Stimulated activated naive B cell treated with anti-CD40 and anti-IgM and Interleukin-4, amounts not matched to agents 10 μg/mL and 1 μg/mL and 100 μg/mL, for 72 hours (primary cell): ENCODE measurements at places on chromosomes 13 and 19.

DNA sequence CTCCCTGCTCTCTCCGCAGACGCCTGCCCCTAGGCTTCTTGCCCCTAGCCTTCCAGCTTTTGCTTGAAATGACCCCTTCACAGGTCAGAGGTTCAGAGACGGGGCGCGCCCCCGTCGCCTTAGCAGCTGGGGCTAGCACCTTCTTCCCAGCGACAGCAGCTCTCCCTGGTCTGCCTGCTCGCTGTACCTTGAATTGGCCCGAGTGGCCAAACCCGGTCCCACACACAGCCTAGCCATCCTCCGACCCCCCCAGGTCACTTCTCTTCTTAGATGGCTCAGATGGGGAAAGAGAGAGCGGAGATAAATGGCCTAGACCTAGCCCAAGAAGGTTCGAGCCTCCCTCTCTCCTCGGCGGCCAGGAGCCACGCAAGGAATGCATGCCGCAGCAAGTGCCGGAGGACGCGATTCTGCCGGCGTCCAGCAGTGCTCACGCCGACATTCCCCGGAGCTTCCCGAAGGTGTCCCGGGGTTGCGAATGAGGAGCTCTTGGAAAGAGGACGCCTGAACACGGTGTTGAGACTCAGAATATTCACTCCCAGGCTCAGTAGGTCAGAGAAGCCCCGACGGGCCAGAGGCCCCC lies 1.3 kb downstream of the CDX2 start:
- peaks cover 68% of the 10 kb centered on the region for H3K27me3 ChIP-seq
- peak overlapping the region; percentile 77 for H3K4me3 ChIP-seq
- H3K27ac ChIP-seq: peak overlapping the region; percentile 88
- peaks cover 52% of the 10 kb centered on the region for H3K4me1 ChIP-seq
- DNase-seq: no peak

DNA sequence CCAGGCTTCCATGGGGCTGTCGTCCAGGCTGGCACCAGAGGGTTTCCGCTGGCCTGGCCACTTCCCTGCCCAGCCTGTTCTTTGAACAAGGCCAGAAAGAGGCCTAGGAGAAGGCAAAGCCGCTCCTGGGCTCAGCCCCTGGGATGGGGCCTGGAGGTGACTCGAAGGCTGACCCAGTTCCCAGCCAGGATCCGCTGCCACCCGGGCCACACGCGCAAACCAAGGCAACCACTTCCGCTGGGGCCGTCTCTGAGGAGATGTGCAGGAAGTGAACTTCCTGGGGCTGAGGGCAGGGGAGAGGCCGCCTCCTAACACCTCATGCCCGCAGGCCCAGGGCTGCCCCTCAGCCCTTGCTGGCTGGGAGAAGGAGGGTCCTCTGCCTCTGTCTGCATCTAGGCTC lies 15.2 kb downstream of the PLEKHF1 start:
- H3K36me3 ChIP-seq: peaks cover 8% of the 10 kb centered on the region
- no peaks in the 10 kb centered on the region for H3K27me3 ChIP-seq
- peak overlapping the region; percentile 88 for H3K27ac ChIP-seq
- peaks cover 17% of the 10 kb centered on the region for H3K4me1 ChIP-seq
- peak overlapping the region; percentile 13 for H3K4me3 ChIP-seq

DNA sequence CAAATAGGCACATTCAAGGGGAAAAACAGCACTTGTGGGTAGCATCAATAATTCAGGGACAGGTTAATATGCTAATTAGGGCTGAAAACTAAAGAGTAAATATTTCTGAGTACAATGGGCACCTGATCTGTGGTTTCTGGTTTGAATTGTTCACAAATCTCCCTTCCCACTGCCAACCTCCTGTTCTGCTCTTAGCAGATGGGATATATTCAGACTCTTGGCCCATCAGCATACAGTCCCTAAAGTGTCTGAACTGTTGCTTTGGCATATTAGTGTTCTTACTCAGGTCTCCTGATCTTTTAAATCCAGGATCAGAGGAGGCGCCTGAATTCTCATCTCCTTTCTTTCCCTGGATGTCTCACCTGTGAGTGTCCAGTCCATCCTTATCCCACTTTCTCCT lies 8.2 kb upstream of the LRCH1 start:
- no peaks in the 10 kb centered on the region for H3K36me3 ChIP-seq
- H3K4me3 ChIP-seq: no peak overlapping the region
- no peaks in the 10 kb centered on the region for H3K27me3 ChIP-seq
- H3K27ac ChIP-seq: no peak overlapping the region

DNA sequence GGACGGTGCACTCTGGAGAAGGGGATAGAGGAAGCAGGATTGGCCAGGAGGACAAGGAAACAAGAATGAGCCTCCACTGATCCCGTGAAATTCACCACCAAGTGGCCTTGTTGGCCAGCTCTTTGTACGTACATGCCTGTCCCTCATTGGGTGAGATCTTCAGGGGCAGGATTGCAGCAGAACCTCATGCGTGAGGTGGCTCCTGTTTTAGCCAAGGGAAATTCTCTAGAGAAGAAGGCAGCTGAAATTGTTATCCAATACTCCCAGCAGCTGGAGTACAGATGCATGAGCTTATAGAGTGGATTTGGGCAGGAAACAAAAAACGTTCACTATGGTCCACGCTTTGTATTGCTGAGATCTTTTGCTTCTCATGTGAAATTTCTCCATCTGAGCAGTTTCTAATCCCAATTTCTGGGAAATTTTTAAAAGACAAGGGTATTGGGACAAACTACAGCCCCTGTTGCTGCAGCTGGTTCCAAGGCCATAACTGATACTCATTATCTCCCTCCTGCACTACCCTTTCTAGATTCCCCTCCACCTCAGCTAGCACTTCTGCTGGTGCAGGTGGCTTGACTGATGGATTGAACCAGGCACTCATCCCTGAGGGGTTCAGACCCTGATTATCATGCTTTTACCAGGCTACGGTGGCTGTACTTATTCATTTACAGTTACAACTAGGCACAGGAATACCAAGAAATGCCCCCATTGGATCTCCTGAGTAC lies 3.9 kb upstream of the RNF6 start:
- H3K4me3 ChIP-seq: no peak overlapping the region
- DNase-seq: no peak
- no peak overlapping the region for H3K27ac ChIP-seq
- H3K27me3 ChIP-seq: peaks cover 13% of the 10 kb centered on the region

GRCh38 chr19:48351341-48351752 lies 12.4 kb downstream of the TMEM143 start:
- no peaks in the 10 kb centered on the region for H3K27me3 ChIP-seq
- peaks cover 6% of the 10 kb centered on the region for H3K36me3 ChIP-seq
- no peak overlapping the region for H3K27ac ChIP-seq
- peaks cover 6% of the 10 kb centered on the region for H3K4me1 ChIP-seq

DNA sequence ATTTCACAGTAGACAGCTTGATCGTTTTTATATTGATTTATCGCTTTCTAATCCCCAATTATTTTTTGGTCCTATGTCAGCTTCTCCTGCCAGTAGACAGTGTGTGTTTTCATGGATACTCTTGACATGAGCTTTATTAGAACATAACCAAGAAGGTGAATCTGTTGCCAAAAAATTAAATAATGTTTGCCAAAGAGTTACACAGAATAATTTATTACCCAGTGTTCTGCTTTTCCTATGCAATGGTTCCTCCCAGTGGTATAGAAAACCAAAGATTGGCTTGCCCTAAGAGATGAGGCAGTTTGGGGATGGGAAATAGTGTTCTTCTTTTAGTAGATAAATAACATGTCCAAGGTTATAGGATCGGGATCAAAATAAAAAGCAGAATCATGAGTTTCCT lies 8.5 kb upstream of the FRY start:
- no peak overlapping the region for H3K27ac ChIP-seq
- no peaks in the 10 kb centered on the region for H3K27me3 ChIP-seq
- H3K36me3 ChIP-seq: no peaks in the 10 kb centered on the region
- H3K4me3 ChIP-seq: no peak overlapping the region
- no peaks in the 10 kb centered on the region for H3K4me1 ChIP-seq
- no peak for DNase-seq

GRCh38 chr13:86877441-86877840 lies 793.7 kb upstream of the SLITRK5 start:
- no peak overlapping the region for H3K27ac ChIP-seq
- H3K4me3 ChIP-seq: no peak overlapping the region
- H3K36me3 ChIP-seq: no peaks in the 10 kb centered on the region
- H3K4me1 ChIP-seq: no peaks in the 10 kb centered on the region
- no peak for DNase-seq

GRCh38 chr19:30682146-30682998 lies 310.2 kb downstream of the ZNF536 start:
- no peak overlapping the region for H3K27ac ChIP-seq
- H3K4me3 ChIP-seq: no peak overlapping the region
- peaks cover 40% of the 10 kb centered on the region for H3K27me3 ChIP-seq
- no peak for DNase-seq

GRCh38 chr19:46546194-46546896 lies 50.7 kb upstream of the PNMA8B start:
- H3K36me3 ChIP-seq: peaks cover 2% of the 10 kb centered on the region
- peak; percentile 39 for DNase-seq
- peaks cover 6% of the 10 kb centered on the region for H3K27me3 ChIP-seq
- H3K4me1 ChIP-seq: peaks cover 3% of the 10 kb centered on the region

DNA sequence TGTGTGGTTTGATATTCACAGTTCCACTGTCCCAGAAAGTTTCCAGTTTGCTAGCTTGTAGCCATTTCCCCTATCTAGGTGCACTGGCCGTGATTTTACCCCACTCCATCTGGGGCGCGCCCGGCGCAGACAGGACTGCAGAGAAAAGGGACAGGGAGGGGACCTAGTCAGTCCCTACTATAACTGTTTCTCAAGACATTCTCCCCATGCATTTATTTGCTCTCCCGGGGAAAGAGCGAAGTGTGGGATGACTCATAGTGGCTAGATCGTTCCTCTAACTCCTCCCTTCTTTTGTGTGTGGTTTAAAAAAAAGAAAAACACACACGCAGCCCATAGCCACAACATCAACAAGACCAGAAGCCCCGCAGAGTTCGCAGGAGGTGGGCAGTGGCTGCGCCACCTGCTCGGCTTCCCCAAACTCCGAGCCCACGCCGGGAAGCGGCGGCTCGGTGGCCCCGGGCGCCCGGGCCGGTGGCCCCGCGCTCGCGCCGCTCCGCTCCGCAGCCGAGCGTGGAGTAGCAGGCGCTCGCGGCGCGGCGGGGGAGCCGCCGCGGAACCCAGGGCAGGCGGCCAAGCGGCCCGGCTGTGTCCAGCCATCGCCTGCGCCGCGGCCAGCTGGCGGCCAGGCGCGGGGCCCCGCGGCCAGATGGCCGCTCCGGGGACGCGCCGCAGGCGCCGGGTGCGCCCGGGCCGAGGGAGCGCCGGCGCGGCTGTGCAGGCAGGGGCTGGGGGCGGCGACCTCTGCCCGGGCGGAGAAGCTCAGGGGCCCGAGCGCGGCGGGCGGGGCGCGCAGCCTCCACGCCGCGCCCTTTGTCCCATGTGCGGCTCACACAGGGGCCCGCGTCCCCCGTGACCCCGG lies 653 bp downstream of the TMTC4 start:
- peaks cover 17% of the 10 kb centered on the region for H3K4me1 ChIP-seq
- H3K27me3 ChIP-seq: peaks cover 13% of the 10 kb centered on the region
- peak; percentile 27 for DNase-seq

DNA sequence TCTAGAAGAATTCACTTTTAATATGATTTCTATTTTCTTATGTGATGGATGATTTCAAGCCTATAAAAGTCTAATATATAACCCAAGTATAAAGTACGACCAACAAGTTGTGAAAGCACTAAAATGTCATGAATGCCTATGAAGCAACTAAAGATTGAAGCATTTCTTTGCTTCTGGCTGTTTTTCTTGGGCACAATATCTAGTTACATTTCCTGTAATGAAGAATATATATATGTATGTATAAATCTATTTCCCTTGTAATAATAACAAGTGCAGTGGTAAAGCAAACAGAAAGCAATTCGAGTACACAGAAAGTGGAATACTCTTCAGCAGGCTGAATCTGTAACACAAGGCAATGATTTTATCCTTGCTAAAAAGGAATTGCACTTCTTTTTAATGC lies 5.4 kb downstream of the PCDH20 start:
- DNase-seq: no peak
- H3K4me1 ChIP-seq: peaks cover 2% of the 10 kb centered on the region
- peaks cover 21% of the 10 kb centered on the region for H3K27me3 ChIP-seq
- no peak overlapping the region for H3K27ac ChIP-seq
- no peak overlapping the region for H3K4me3 ChIP-seq

DNA sequence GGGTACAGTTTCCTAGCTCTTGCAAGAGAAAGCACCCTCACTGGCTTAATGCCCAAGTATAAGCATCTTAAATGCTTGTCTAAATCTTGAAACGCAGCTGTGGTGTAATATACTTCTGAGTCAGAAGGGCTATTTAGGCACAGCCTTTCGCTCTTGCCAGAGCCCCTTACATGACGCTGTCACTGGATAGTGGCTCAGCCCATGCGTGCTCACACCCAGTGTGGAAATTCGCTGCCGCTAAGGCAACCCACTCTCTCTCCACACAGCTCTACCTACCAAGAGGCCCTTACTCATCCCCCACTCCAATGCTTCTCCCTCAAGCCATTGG lies 24.0 kb downstream of the UQCRFS1 start:
- no peak for DNase-seq
- no peak overlapping the region for H3K4me3 ChIP-seq
- H3K4me1 ChIP-seq: no peaks in the 10 kb centered on the region
- H3K27ac ChIP-seq: no peak overlapping the region
- H3K36me3 ChIP-seq: no peaks in the 10 kb centered on the region

DNA sequence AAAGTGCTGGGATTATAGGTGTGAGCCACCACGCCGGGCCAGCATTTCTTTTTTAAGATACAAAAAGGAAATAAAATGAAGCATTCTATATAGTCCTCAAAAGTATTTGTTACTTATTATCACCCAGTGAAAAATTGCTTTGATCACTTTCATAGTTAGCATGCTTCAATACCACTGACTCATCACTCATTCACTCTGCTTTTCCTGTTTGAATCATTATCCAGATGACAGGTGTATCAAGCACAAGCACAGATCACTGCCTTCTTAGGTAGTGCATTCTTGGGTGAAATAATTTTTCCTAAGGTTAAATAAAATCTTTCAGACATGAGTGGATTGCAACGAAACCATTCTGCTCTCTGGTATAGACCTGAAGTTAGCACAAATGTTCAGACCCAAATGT lies 35.8 kb upstream of the SPART start:
- no peaks in the 10 kb centered on the region for H3K4me1 ChIP-seq
- DNase-seq: no peak
- peaks cover 5% of the 10 kb centered on the region for H3K27me3 ChIP-seq
- H3K27ac ChIP-seq: no peak overlapping the region

- H3K4me1 ChIP-seq: peaks cover 28% of the 10 kb centered on the region
- no peak overlapping the region for H3K4me3 ChIP-seq
These were observed 7.3 kb downstream of the NOSIP start for GRCh38 chr19:49573009-49573408.

DNA sequence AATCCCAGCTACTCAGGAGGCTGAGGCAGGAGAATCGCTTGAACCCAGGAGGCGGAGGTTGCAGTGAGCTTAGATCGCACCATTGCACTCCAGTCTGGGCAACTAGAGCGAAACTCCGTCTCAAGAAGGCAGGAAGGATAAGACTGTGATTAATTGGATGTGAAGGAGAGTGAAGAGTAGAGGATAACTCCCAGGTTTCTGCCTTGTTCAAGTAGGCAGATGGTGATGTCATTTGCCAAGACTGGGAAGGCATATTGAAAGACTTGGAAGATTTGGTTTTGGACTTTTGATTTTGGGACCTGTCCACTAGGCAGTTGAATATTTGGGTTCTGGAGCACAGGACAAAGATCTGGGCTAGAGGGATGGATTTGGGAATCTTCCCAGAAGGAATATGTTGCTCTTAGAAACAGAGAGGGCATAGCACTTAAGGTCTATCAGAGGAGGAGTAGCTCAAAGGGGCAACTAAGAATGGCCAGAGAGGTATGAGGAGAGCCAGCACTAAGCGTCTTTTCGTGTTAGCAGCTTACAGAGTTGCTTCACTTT lies 20.0 kb downstream of the GARRE1 start:
- no peak overlapping the region for H3K4me3 ChIP-seq
- no peaks in the 10 kb centered on the region for H3K27me3 ChIP-seq
- H3K27ac ChIP-seq: peak overlapping the region; percentile 91
- no peak for DNase-seq
- peaks cover 77% of the 10 kb centered on the region for H3K4me1 ChIP-seq
